ENCODE measurements at places on chromosomes 2 and 18.

GRCh38 chr2:43609290-43609918 lies 13.6 kb upstream of the THADA start:
- H3K27me3 ChIP-seq, result no peaks in the 10 kb centered on the region
- no peaks in the 10 kb centered on the region for H3K4me1 ChIP-seq
- H3K27ac ChIP-seq, result no peak overlapping the region
- no peaks in the 10 kb centered on the region for H3K36me3 ChIP-seq
- DNase-seq, result peak; percentile 28

DNA sequence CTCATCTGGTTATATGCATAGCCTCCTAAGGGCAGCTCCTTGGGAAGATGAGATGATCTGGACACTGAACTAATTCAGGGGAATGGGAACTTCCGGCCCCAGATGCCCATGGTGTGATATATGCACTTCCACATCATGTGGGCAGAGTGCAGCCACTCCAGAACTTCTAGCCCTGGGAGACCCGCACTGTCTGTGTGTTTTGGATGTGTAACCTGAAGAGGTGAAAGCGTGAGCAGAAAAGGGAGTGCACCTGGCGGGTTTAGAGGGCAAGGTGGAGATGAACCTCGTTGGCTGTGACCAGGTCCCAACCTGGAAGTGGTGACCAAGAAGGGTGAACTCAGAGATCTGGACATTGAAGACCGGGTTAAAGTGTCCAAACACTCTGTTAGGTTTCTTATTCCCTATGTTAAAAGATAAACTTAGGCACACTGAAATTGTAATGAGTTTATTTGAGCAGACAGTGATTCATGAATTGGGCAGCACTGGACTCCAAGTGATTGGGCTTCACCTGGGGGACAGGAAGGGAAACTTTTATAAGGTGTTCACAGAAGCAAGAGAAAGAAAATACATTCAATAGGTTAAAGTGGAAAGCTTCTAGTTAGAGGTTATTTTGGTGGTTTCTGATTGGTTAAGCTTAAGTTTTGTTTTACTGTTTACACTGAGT lies 296.2 kb upstream of the SKOR2 start:
- no peaks in the 10 kb centered on the region for H3K27me3 ChIP-seq
- H3K27ac ChIP-seq, result no peak overlapping the region
- H3K4me3 ChIP-seq, result no peak overlapping the region
- no peaks in the 10 kb centered on the region for H3K36me3 ChIP-seq

DNA sequence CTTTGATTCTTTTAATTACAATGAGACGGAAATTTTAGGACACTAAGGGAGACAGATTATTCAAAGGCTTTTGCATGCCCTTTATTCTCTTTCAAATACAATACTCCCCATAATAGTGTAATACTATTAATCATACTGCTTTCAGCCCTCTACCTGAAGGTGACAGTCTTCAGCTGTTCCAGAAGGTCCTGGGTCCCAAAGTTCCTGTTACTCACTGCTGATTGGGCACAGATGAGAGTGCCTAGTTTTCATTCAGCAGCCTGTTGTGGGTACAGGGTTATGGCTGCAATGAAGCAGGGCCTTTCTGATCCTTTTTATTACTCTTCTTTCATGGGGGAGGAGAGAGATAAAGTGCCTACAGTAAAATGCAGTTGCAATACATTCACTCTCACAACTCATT lies 80.2 kb downstream of the NUP35 start:
- H3K27me3 ChIP-seq, result no peaks in the 10 kb centered on the region
- no peak for DNase-seq
- H3K27ac ChIP-seq, result no peak overlapping the region
- no peaks in the 10 kb centered on the region for H3K4me1 ChIP-seq
- no peaks in the 10 kb centered on the region for H3K36me3 ChIP-seq

DNA sequence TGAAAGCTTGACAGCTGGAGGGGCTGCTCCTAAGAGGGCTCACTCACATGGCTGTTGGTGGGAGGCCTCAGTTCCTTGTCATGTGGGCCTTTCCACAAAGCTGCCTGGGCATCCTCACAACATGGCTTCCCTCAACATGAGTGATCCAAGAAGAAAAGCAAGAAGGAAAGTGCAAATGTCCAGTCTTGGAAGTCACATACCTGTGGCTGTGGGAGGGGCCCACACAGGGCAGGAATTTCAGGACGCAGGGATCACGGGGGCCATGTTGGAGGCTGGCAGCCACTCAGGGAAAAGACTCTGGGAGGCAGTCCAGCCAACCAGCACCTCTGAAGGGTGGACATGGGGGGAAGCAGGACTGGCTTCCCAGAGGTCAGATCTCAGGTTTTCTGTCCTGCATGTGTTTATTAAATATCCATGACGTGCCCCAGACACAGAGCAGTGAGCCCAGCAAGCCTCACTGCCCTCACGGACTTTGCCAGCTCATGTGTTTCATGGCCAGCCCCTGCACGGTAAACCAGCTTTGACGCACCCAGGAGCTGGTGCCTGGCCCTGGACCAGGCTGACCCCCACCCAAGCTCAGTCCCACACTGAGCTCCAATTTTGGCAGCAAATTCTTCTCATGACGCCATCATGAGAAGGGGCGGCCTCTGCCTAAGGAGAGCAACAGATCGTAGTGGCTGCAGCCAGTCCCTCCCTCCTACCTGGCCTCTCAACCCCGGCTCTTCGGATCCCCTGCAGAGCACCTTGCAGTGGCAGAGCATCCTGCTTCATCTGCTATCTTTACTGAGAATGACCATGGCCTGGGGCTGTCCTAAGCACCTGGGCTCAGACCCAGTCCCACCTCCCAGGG lies 34.7 kb upstream of the GPR17 start:
- H3K4me3 ChIP-seq, result no peak overlapping the region
- no peak for DNase-seq
- H3K36me3 ChIP-seq, result no peaks in the 10 kb centered on the region

- no peak overlapping the region for H3K4me3 ChIP-seq
- no peaks in the 10 kb centered on the region for H3K36me3 ChIP-seq
- DNase-seq, result no peak
- no peak overlapping the region for H3K27ac ChIP-seq
- H3K27me3 ChIP-seq, result no peaks in the 10 kb centered on the region
- H3K4me1 ChIP-seq, result peaks cover 8% of the 10 kb centered on the region
Observed at GRCh38 chr2:64854773-64855237, 134.4 kb upstream of the SLC1A4 start.

DNA sequence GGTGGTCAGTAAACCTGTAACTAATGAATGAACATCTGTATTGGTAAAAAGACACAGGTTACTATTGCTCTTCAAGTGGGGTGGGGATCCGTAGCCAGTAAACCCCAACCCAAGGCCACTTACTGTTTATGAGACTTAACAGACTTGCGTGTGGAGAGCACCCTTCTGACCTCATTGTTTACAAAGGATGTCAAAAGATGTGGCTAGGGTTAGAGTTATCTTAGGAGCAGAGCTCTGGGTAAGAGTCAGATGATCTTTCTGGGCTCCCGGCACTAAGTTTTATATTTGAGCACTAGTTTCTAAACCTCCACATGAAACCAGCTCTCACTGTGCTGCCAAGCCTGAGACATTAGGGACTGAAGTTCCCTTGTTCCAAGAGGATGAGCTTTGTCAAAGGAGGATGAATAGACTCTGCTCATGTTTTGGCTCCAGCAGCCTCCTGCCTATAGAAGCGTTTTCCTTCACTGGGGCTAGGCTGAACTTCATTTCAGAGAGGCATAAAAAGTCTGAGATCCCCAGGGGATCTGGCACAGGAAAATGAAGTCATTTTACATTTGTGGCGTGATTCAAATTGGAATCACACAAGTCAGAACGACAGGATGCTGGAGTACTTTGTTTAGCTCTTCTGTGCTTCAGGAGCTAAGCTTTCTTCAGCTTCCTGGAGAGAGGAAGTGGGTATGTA lies 403.1 kb upstream of the TRIB2 start:
- no peaks in the 10 kb centered on the region for H3K4me1 ChIP-seq
- no peaks in the 10 kb centered on the region for H3K36me3 ChIP-seq
- no peaks in the 10 kb centered on the region for H3K27me3 ChIP-seq
- no peak for DNase-seq
- no peak overlapping the region for H3K4me3 ChIP-seq
- H3K27ac ChIP-seq, result no peak overlapping the region

GRCh38 chr18:41967680-41968079 lies 12.6 kb downstream of the PIK3C3 start:
- DNase-seq, result no peak
- H3K4me1 ChIP-seq, result no peaks in the 10 kb centered on the region
- H3K4me3 ChIP-seq, result no peak overlapping the region
- no peak overlapping the region for H3K27ac ChIP-seq
- H3K27me3 ChIP-seq, result no peaks in the 10 kb centered on the region

GRCh38 chr2:170434900-170435621 lies 257.1 kb downstream of the MYO3B start:
- H3K36me3 ChIP-seq, result no peaks in the 10 kb centered on the region
- no peak overlapping the region for H3K27ac ChIP-seq

- no peaks in the 10 kb centered on the region for H3K27me3 ChIP-seq
- peak overlapping the region; percentile 78 for H3K27ac ChIP-seq
- H3K4me3 ChIP-seq, result no peak overlapping the region
- peaks cover 13% of the 10 kb centered on the region for H3K4me1 ChIP-seq
Observed at GRCh38 chr2:62293490-62294271, 97.8 kb downstream of the B3GNT2 start.

DNA sequence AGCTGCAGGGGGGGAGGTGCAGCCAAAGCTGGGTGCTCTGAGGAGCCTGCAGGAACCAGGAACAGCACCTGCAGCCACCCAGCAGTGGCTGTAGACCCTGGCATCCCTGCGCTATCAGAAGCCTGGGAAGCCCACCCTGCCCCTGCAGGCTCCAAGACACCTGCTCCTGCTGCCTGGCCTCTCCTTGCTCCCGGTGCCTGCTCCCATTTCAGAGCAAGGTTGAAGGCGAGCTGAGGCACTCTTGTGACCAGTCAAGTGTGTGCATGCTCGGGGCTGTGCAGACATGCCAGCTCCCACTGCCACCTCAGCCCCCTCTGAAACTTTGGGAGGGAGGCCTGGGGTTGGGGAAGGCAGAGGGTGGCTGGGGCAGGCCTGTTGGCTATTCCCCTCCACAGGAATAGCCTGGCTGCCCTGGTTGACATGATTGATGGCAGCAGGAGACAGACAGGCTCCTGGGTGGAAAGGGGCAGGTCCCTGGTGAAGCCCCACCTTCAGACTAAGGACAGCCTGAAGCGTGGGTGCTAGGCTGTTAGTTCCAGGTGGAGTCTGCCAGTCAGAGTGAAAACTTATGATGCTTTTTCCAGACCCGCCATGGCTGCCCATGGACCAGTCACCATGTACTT lies 151.4 kb downstream of the MBD5 start:
- H3K4me3 ChIP-seq, result no peak overlapping the region
- no peak for DNase-seq
- H3K27me3 ChIP-seq, result no peaks in the 10 kb centered on the region
- H3K27ac ChIP-seq, result no peak overlapping the region
- no peaks in the 10 kb centered on the region for H3K4me1 ChIP-seq
- H3K36me3 ChIP-seq, result no peaks in the 10 kb centered on the region

DNA sequence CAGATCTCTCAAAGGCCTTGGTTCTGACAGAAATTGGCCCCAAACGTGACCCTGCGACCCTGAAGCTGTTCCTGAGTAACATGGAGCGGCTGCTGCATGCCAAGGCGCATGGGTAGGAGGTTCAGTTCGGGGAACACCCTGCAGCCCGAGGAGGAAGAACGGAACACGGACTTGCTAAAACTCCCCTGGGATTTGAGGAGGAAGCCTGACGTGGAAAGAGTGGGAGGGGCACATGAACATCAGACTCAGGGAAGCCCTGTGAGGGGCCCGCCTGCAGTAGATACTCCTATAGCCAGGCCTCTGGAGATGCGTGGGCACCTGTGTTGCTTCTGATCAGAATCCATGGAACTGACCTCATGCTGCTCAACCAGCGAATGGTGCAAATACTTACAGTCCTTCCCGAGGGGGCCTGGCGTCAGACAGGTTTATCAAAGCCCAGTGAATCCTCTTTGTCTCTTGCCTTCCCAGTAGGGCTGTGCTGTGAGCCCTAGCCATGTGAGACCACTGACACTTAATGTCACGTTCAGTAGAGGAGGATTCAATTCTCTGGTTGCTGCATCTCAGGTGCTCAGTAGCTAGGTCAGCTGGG lies 46.8 kb downstream of the IMPA2 start:
- no peaks in the 10 kb centered on the region for H3K27me3 ChIP-seq
- no peaks in the 10 kb centered on the region for H3K36me3 ChIP-seq
- no peaks in the 10 kb centered on the region for H3K4me1 ChIP-seq
- no peak overlapping the region for H3K27ac ChIP-seq
- H3K4me3 ChIP-seq, result no peak overlapping the region

DNA sequence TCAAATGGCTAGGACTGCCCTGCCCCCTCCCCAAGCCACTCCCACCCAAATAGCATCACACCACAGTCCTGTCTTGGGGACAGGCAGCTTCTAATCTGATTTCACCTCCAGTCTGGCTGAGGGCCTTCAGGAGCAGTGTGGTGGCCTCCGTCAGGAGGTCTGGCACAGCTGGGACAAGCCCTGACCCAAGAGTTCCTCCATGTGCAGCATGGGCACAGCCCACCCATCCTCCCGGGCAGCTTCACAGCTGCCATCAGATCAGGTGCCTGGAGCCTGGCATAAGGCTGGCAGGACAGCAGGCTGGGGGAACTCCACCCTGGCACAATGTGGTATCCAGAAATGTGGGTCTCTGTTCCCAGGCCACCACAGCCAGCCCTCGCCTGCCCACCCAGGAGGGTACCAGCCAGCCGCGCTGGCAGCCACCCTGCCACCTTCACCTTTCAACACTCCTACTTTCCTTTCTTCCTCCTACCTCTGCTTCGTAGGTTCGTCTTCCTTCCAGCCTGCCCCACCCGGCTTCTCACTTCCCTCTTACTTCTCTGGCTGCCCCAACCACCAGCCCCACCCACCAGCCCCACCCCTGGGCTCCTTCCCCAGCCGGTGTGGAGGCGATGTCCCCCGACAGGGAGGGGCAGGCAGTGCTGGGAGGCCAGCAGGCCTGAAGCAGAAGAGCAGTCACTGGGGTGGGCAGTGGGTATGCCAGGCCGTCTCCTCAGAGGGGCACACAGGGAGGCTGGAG lies at the start of gene CAPG:
Gene CAPG, minus strand, starts transcription at position 522 of the 739 bp plus-strand sequence. CDS start 8,221 bp downstream, outside the sequence.
- H3K27ac ChIP-seq, result peak within 1 kb of the TSS; percentile 33
- H3K36me3 ChIP-seq, result no peaks in the 10 kb centered on the region
- H3K4me3 ChIP-seq, result no peak within 1 kb of the TSS
- peak; percentile 69 for DNase-seq

DNA sequence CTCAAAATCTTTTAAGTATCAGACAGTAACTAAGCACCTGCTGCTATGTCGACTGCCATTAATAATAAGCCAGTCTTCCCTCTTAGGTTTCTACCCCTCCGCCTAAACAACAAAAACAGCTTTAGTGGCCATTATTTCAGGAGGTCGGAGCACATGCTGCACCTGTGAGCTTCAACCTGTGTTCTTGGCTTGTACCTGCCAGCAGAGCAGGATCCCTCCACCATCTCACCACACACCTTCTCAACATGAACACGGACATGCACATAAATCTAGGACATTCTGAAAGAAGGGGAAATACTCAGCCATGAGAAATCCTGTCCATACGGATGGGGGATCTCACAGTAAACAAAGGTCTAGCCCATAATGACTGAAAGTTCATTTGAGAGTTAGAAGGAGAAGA lies 3.7 kb downstream of the CYB5A start:
- no peaks in the 10 kb centered on the region for H3K36me3 ChIP-seq
- H3K4me3 ChIP-seq, result no peak overlapping the region
- no peak overlapping the region for H3K27ac ChIP-seq
- H3K4me1 ChIP-seq, result peaks cover 14% of the 10 kb centered on the region
- DNase-seq, result no peak
- no peaks in the 10 kb centered on the region for H3K27me3 ChIP-seq

Data from prostate gland (tissue), 2 donors.